Mesothelial cell of epicardium (in vitro differentiated cells): ENCODE measurements at places on chromosomes 3 and 15.

GRCh38 chr15:69524296-69524695 is 71.7 kb downstream of the RPLP1 start:
- no peak for DNase-seq
- H3K27ac ChIP-seq: no peak overlapping the region
- peaks cover 25% of the 10 kb centered on the region for H3K27me3 ChIP-seq
- no peak overlapping the region for H3K4me3 ChIP-seq

DNA sequence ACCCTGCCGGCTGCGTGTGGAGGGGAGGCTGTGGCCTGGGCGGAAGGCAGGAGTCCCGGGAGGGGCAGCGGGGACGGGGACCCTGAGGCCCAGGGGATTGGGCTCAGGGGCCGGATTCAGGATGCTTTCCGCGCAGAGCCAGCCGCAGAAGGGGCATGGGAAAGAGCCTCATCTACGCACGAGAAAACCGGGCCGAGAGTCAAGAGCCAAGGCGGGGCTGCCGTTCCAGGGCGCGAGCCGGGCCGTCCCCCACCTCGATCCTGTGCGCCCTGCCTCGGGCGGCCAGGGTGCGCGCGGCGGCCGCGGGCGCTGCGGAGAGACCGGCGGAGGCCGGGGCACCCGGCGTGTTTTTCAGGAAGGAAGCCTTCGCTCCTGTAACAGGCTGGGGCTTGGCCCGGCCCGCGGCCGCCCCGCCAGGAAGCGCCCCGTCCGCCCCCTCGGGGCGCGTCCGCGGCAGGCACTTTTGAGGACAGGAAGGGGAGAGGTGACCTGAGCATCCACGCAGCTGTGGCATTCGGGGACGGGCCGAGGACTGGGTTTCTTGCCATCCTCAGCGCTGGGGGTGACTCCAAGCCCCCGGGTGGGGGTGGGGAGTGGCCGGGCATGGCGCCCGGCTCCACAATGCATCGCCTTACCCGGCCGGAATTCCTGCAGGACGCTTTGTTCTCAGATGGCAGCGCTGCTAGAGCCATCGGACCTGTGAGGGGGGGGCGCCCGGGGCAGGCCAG is 62.3 kb upstream of the GATA2 start:
- no peak for DNase-seq
- H3K27me3 ChIP-seq: peaks cover 35% of the 10 kb centered on the region
- peaks cover 8% of the 10 kb centered on the region for H3K4me1 ChIP-seq
- H3K36me3 ChIP-seq: peaks cover 1% of the 10 kb centered on the region
- peak overlapping the region; percentile 44 for H3K4me3 ChIP-seq

- H3K27ac ChIP-seq: peak overlapping the region; percentile 98
- peaks cover 57% of the 10 kb centered on the region for H3K4me1 ChIP-seq
- H3K36me3 ChIP-seq: peaks cover 24% of the 10 kb centered on the region
Observed at GRCh38 chr3:134362670-134363380, 11.4 kb downstream of the AMOTL2 start.

DNA sequence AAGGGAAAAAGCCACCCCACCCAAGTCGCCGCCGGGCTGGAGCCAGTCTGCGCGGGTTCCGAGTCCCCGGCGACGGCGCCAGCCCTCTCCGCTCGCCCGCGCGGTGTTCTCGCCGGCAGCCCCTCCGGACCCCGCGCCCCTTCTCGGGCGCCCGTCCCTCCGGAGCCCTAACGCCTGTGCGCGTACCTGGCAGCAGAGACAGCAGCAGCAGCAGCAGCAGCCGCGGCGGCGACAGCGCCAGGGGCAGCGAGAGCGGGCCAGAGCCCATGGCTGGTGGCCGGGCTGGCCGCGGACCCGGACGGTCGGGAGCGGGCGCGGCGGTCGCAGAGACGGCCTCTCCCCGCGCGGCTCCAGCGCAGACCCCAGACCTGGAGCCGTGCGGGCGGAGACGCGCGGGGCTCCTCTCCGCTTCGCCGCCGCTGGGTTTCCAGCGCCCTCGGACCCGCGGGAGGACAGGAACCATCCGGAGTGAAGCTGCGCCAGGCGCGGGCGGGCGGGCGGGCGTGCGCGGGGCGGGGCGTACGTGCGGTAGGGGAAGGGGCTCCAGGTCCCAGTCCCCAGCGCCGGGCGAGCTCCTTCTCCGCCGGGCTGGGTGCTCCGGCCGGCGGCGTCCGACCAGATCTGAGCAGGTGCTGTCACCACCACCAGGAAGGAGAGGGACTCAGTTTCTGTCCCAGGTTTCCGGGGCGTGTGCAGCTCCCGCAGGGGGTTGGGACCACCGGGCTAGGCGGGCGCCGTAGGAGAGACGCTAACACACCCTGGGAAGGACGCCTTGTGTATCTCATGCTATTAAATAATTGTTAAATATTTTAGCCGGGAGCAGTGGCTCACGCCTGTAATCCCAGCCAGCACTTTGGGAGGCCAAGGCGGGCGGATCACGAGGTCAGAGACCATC is at the start of gene CHRNA3:
Gene CHRNA3, minus strand, starts transcription at position 470 of the 895 bp plus-strand sequence. Its CDS starts 202 bp downstream, at position 268.
- H3K4me3 ChIP-seq: peak within 1 kb of the TSS; percentile 71
- peaks cover 17% of the 10 kb centered on the region for H3K4me1 ChIP-seq
- no peaks in the 10 kb centered on the region for H3K36me3 ChIP-seq
- no peak within 1 kb of the TSS for H3K27ac ChIP-seq

DNA sequence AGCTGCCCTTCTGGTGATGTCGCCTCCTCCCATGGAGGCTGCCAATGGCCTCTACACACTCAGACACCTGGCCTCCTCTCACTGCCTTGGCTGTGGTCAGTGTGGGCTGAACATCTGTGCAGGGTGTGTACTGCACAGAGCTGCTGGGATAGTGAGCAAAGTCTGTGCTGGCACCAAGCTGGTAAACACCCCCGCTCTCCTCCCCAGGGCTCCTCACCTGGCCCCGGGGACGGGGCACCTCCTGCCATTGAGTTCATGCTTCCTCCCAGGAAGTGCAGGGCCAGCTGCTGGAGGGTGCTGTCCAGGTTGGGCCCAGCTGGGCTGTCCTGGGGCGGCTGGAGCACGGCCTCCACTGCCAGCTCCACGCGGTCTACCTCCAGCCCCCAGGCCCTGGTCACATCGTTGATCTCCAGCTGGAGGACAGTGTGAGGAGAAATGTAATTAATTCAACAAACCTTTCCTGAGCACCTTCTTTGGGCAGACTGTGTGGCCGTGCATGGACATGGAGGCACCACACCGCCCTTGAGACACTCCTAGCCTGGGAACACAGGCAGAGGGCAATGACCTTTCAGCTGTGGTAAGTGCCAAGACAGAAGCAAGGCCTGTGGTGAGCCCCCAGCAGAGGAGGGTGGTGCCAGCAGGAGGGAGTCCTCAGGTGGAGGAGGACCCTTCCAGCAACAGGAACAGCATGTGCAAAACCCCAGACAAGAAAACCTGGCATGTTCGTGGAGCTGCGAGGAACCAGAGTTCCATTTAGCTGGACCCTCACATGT is 6.8 kb downstream of the STOML1 start:
- H3K27ac ChIP-seq: no peak overlapping the region
- DNase-seq: no peak
- no peak overlapping the region for H3K4me3 ChIP-seq
- peaks cover 26% of the 10 kb centered on the region for H3K4me1 ChIP-seq
- no peaks in the 10 kb centered on the region for H3K27me3 ChIP-seq

- no peak overlapping the region for H3K4me3 ChIP-seq
- H3K4me1 ChIP-seq: peaks cover 39% of the 10 kb centered on the region
Observed at GRCh38 chr3:151816091-151816604, 2.2 kb downstream of the AADAC start.

- H3K27me3 ChIP-seq: no peaks in the 10 kb centered on the region
- H3K4me3 ChIP-seq: no peak overlapping the region
- no peak for DNase-seq
- H3K4me1 ChIP-seq: peaks cover 2% of the 10 kb centered on the region
- no peak overlapping the region for H3K27ac ChIP-seq
- no peaks in the 10 kb centered on the region for H3K36me3 ChIP-seq
Observed at GRCh38 chr3:20772869-20773268, 586.9 kb upstream of the SGO1 start.

DNA sequence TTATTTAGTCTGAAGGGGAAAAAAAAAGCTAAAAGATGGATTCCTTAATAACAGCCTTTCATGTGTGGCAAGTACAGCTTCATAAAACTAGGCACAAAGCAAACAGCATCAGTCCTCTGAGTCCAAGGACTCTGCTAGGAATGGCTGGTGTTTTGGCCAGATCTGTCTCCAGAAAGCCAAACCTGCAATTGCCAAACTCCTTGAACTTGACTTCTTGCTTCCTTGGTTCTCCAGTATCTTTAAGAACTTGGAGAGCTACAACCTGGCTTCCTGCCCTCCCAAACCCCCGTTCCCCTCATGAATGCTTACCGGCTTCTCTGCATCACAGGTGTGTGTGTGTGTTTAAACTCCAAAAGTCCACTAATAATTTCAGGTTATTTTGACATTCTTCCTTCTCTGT is 1.6 kb upstream of the PLOD2 start:
- H3K36me3 ChIP-seq: no peaks in the 10 kb centered on the region
- peak overlapping the region; percentile 78 for H3K4me3 ChIP-seq
- peak overlapping the region; percentile 93 for H3K27ac ChIP-seq
- DNase-seq: no peak

DNA sequence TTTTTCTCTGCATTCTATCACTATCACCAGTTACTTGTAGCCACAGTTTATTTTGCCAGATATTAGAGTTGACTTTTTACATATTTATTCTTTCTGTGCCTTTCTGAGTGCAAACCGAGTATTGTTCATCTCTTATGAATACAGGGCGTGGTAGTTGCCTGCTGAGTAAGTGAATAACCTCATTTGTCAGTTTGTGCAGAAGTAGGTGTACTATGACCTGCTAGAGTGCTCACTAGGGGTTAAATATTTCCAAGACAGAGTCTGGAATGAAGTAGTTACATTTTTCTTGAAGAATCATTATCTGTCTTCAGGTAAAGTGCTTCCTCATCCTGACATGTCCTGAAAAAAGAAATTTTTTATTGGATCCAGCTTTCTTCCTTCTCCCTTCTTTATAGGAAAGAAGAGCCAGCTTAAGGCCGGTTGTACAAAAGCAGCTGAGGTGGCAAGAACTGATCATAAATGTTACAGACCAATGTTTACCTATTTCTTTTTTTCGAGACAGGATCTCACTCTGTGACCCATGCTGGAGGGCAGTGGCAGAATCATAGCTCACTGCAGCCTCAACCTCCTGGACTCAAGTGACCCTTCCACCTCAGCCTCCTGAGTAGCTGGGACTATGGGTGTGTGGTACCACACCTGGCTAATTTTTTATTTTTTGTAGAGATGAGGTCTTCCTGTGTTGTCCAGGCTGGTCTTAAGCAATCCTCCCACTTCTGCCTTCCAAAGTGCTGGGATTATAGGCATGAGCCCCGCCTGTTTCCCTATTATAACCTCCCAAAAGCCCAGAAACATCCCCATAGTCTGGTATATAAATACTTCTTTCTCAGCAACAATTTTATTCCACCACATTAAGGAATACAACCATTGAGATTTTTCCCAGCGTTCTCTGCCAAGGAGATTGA is 182.5 kb downstream of the TPRG1 start:
- no peak overlapping the region for H3K4me3 ChIP-seq
- no peak for DNase-seq
- H3K4me1 ChIP-seq: peaks cover 30% of the 10 kb centered on the region
- H3K36me3 ChIP-seq: no peaks in the 10 kb centered on the region
- H3K27me3 ChIP-seq: no peaks in the 10 kb centered on the region
- peak overlapping the region; percentile 75 for H3K27ac ChIP-seq

DNA sequence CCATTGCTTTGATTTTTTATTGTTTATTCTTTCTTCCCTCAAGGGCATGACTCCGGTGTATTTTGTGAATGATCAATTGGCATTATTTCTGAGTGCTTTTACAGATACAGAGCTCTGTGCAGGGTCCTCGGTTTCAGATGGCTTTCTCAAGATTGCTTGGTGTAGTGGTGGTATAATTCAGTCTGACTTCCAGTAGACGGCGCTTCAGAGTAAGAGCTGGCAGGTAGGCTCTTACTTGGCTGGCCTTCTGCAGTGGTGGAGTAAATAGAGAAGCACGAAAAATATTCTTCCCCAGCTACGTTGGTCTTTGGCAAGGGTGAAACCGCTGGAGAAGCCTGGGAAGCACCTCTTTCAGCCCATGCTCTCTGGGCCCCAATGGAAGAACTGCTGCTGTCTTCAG is 723.0 kb upstream of the BCHE start:
- no peak overlapping the region for H3K4me3 ChIP-seq
- H3K27me3 ChIP-seq: no peaks in the 10 kb centered on the region
- no peak for DNase-seq
- H3K36me3 ChIP-seq: no peaks in the 10 kb centered on the region

DNA sequence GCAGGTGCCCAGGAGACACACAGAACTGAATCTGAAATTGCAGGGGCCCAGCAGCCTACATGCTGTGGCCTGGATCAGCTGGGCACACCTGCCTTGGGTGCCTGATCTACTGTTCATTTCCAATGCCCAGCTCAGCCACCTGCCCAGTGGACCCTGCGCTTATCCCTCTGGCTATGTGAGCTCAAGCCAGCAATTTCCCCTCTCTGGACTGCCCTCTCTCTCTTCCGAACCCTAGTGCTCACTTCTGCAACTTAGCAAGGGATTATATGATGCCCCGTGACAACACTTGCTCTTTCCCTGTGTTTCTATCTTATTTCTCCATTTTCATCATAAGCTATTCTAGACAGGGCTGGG is 276.0 kb downstream of the UACA start:
- no peak overlapping the region for H3K4me3 ChIP-seq
- H3K27me3 ChIP-seq: peaks cover 78% of the 10 kb centered on the region
- DNase-seq: no peak
- H3K27ac ChIP-seq: no peak overlapping the region
- no peaks in the 10 kb centered on the region for H3K36me3 ChIP-seq

DNA sequence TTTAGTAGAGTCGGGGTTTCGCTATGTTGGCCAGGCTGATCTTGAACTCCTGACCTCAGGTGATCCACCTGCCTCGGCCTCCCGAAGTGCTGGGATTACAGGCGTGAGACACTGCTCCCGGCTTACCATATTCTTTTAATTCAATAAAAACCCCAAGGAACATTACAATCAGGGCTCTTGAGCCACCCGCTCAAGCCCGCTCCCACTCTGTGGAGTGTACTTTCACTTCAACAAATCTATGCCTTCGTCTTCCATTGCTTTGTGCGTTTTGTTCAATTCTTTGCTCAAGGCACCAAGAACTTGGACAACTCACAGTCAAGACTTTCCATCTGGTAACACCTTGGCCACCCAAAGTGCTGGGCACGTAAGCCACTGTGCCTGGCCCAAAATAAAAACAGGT is 63.0 kb upstream of the PPIB start:
- H3K27me3 ChIP-seq: no peaks in the 10 kb centered on the region
- no peak overlapping the region for H3K27ac ChIP-seq
- no peak for DNase-seq
- no peak overlapping the region for H3K4me3 ChIP-seq
- H3K36me3 ChIP-seq: peaks cover 7% of the 10 kb centered on the region
- H3K4me1 ChIP-seq: peaks cover 17% of the 10 kb centered on the region

GRCh38 chr3:143654906-143655305 is 193.4 kb downstream of the SLC9A9 start:
- H3K36me3 ChIP-seq: no peaks in the 10 kb centered on the region
- no peak for DNase-seq
- H3K27ac ChIP-seq: no peak overlapping the region
- H3K27me3 ChIP-seq: peaks cover 10% of the 10 kb centered on the region
- no peaks in the 10 kb centered on the region for H3K4me1 ChIP-seq

DNA sequence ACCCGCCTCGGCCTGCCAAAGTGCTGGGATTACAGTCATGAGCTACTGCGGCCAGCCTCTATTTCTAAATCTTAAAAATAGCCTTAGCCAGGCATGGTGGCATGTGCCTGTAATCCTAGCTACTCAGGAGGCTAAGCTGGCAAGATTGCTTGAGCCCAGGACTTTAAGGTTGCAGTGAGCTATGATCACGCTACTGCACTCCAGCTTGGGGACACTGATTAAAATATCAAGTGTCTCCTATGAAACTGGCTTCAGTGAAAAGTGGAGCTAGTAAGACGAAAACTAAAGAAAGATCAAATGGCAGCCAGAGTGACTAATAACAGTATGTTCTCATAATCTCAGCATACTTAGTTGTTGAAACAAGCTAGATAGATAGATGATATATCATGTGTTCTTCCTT is 112.5 kb downstream of the STT3B start:
- no peak overlapping the region for H3K27ac ChIP-seq
- no peak for DNase-seq
- H3K4me3 ChIP-seq: no peak overlapping the region
- no peaks in the 10 kb centered on the region for H3K27me3 ChIP-seq
- H3K36me3 ChIP-seq: peaks cover 54% of the 10 kb centered on the region
- H3K4me1 ChIP-seq: no peaks in the 10 kb centered on the region
